Fibroblast of skin of abdomen (primary cell): ENCODE measurements at places on chromosomes 7 and 10.

- DNase-seq, result no peak
These were observed 86.0 kb upstream of the ANKRD1 start for GRCh38 chr10:91006752-91007346.

GRCh38 chr7:2015251-2015871 lies 217.4 kb downstream of the MAD1L1 start:
- DNase-seq, result no peak

GRCh38 chr7:94823947-94824346 lies 83.4 kb upstream of the PPP1R9A start:
- peak; percentile 81 for DNase-seq

DNA sequence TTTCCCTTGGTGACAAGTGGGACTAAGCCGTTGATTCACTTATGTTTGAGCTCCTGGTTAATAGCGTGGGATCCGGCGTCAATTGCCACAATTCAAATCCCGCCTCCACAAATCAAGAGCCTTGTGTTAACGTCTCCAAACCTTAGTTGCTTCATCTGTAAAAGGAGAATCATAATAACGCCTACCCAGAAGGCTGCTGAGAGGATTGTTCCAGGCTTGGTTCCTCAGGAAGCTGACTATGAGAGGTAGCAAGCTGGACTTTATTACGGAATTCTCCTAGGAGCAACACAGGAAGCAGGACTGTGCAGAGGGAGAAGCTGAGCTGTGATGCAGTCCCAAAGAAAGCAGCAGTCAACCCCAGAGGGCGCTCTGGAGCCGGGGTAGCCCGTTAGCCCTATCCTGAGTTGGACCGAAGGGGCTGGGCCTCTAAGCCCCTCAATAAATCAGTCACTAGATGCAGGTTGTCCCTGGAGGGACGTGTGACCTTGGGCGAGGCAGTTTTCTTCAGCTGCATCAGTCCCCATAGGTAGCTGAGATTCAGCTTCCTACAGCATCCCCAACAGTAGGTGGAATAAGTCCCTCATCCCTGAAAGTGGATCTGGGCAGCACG lies 6.9 kb upstream of the BAG3 start:
- DNase-seq, result no peak

- DNase-seq, result no peak
These were observed 739 bp downstream of the MPP7 start for GRCh38 chr10:28302012-28302637.

DNA sequence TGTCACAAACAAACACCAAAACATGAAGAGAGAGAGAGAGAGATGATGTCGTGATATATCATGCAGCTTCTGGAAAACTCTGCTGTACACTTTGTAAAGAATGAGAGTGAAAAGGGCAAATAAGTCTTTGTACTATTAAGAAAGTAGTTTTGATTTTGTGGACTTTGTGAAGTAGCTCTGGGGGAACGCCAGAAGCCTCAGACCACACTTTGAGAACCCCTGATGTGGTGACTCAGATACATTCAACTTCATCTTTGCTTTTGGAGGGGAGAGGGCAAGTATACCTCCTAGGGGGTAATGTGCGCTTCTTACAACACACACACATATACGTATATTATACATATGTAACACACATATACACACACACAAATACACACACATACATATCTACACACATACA lies 84.3 kb downstream of the GALNT17 start:
- DNase-seq, result no peak

DNA sequence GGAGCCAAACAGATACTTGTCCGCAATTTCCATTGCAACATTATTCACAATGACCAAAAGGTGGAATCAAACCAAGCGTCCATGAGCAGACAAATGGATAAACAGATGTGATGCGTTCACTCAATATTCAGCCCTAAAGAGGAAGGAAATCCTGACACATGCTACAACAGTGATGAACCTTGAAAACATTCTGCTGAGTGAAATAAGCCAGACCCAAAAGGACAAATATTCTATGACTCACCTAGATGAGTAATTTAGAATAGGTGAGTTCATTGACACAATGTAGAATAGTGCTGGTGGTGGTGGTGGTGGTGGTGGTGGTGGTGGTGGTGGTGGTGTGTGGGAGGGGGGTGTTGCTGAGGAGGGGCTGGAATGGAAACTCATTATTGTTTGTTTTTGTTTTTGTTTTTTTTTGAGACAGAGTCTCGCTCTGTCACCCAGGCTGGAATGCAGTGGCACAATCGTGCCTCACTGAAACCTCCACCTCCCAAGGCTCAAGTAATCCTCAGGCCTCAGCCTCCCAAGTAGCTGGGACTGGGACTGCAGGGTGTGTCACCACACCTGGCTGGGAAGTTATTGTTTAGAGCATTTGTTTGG lies 28.6 kb downstream of the SMKR1 start:
- DNase-seq, result peak; percentile 86

- peak; percentile 67 for DNase-seq
These were observed 410.1 kb downstream of the SUGCT start for GRCh38 chr7:40544871-40545303.

DNA sequence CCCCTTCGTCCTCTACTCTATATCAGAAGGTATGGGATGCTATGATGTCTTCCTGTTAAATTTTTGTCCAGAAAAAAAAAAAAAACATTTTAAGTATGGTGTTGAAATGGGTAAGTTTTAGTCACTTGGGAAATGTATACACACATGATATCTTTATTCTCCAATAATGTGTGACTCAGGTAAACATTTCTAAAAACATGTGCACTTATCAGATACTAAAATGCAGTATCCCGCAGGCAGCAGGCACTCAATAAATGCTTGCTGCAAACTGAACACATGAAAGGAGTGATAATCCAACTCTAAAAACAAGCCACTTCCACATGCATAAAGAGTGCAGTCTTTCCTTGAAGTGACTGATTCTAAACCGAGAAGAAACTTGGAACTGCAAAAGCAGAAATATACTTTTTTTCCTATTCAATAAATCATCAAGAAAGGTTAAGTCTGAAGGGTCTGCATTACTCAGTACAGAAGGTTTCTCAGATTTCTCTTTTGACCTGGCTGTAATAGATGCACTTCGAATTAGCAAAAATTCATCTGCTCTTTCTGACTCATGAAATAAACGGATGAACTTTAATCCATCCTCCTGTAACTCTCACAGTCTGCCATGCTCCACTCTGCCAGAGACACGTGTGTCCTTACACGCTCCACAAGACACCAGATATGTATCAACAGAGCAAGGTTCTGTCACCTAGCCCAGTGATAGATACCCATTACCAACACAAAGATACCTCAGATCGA lies 84.0 kb downstream of the HIPK2 start:
- no peak for DNase-seq

DNA sequence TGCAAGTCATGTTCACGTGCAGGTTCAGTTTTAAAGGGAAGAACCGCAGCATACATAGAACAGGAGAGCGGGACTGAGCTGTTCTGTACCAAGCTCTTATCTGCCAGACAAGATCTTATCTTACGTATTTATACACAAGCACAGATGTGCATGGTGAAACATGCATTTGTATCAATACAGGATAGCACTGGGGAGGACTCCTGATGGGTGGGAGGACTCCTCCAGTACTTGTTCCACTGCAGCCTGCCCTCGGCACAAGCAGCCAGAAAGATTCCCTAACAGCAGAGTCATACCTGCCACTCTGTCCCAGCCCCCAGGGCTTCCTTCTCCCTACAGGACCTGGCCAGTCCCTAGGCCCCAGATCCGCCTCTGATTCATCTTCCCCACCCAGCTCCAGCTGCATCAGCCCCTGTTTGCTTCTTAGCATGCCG lies 13.2 kb upstream of the PRKCQ start:
- DNase-seq, result no peak

- DNase-seq, result no peak
These were observed 916 bp upstream of the EEPD1 start for GRCh38 chr7:36151921-36152755.

GRCh38 chr7:30920021-30920583 lies 8.4 kb downstream of the AQP1 start:
- DNase-seq, result no peak

GRCh38 chr7:359766-360361 lies 69.9 kb downstream of the FOXL3 start:
- DNase-seq, result no peak

- DNase-seq, result no peak
These were observed 44.1 kb downstream of the MTURN start for GRCh38 chr7:30178748-30179436.

DNA sequence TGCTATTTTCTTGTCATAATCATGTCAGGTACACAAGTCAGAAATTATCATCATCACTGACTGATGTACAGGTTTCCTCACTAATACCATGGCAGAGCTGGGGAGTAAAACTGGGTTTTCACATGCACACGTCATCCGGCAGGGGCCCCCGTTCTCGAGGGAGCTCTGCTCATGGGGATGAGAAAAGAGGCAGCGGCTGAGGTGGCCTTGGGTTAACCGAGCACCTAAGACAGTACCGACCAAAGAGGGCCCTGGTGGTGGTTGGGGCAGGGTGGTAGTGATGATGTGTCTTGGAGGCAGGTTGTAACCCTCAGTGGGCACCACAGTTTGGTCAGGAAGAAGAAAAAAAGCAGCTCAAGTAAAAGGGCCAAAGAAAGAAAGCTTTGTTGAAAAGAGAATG lies 12.1 kb upstream of the TRPV6 start:
- no peak for DNase-seq

DNA sequence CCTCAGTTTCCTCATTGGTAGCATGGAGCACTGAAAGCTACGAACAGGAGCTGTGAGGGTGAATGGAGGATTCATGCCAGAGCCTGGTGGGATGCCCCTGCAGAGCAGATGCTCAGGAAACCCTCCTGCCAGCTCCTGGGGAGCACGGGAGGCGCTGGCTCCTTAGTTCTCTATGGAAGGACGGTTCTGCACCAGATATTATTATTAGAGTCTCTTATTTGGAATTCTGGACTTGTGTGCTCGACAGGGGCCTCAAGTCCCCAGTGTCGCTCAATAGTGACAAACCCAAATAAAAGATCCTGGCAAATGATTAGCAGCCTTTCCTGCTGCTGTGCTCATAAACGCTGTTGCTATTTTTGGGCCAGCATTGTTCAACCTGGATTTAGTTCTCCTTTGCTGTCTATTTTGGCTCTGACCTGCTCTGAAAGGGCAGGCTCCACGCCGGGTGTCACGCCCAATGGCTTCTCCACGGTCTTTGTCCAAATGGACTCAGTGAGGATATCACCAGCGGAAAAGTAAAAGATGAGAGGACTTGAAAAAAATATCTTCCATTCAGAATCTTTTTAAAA lies 23.0 kb upstream of the KLF6 start:
- no peak for DNase-seq

DNA sequence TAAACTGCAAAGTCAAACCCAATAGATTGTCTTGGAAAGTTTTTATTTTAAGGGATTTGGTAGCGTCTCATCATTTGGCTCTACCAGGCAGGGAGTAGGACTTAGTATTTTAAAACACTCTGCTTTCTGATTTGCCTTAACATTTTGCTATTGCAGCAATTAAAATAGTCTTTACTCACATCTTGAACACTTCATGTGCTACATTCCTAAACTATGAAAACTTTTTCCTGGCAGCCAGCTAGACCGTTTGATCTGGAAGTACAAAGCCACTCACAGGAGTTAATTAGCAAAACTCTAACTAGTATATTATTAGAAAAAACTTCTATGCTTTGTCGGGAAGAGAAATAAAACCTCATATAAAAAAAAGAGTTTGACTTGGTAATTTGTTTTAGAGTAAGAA lies 111.4 kb downstream of the TFPI2 start:
- peak; percentile 27 for DNase-seq
